ENCODE measurements at places on chromosomes 12 and 14.

- DNase-seq: no peak
These were observed 68.9 kb downstream of the MOK start for GRCh38 chr14:102236026-102236425.

DNA sequence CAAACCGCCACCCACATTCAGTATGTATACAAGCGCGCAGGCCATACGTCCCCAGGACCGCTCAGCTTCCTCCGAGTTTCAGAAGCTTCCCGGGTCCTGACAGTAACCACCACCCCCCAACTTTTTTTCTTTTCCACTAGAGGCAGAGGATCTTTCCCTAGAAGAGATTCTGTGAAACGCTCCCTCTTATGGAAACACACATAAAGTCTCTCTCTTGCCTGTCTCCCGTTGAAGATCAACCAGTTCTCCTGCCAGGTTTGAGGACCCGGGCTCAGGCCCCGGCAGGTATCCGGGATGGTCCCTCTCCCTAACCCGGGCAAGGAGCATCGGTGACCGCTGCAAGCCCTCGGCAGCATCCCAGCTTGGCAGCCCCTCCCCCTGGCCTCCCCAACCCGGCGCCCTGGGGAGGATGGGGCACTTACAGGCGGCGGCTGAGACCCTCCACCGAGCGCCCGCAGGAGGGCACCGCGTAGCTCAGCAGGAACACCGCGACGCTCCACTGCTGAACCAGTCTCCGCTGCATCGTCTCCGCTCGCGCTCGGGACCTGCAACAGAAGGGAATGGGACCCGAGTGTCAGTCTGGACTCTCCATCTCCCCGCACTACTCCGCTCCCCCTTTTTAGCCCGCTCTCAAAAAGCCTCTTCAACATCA is 3.4 kb downstream of the PTHLH start:
- DNase-seq: no peak

GRCh38 chr12:120684523-120684932 is 2.4 kb upstream of the MLEC start:
- peak; percentile 29 for DNase-seq

- DNase-seq: no peak
These were observed 24.8 kb downstream of the FNTB start for GRCh38 chr14:65011538-65011937.
